ENCODE measurements at places on chromosomes 7 and 10.
A peak's percentile ranks its signal among the peaks of the same experiment; 100 is the strongest.

- DNase-seq = no peak
Measured at GRCh38 chr10:34474009-34474376, 341.1 kb downstream of the PARD3 start.

DNA sequence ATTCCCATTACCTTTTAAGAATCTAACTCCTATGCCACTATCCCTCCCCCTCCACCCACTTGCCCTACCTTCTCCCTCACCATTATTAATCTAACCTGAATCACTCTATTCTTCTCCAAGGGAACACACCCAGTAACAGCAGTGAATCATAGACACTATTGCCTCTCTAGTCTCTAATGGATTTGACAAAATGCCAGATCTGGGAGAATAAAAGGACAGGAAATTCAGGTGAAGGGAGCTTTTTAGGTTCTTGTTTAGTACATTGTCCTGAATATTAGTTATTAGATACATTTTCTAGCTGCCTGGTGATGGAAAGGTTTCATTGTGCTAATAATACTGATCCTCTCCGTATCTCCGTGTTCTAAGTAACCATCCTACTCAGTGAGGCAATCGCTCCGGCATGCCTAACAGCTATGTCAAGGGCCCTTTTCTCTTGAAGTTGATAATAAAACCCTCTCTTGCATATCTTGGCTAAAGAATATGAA, 4.1 kb upstream of the SFR1 start:
- peak; percentile 27 for DNase-seq

DNA sequence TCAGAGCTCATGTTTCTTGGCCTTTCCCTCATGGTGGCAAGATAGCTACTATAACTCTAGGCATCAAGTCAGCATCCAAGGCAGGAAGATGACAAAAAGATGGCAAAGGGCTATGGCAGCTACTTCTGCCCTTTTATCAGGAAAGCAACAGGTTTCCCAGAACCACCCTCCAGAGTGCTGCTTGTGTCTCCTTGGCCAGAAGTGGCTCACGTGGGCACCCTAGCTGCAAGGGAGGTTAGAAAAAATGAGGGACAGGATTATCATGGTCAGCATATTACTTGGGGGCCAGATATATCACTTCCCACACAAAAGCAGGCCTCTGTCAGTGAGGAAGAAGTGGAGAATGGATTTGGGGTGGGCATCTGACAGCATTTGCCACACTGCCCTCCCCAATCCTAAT, 24.3 kb upstream of the C10orf105 start:
- DNase-seq = no peak

DNA sequence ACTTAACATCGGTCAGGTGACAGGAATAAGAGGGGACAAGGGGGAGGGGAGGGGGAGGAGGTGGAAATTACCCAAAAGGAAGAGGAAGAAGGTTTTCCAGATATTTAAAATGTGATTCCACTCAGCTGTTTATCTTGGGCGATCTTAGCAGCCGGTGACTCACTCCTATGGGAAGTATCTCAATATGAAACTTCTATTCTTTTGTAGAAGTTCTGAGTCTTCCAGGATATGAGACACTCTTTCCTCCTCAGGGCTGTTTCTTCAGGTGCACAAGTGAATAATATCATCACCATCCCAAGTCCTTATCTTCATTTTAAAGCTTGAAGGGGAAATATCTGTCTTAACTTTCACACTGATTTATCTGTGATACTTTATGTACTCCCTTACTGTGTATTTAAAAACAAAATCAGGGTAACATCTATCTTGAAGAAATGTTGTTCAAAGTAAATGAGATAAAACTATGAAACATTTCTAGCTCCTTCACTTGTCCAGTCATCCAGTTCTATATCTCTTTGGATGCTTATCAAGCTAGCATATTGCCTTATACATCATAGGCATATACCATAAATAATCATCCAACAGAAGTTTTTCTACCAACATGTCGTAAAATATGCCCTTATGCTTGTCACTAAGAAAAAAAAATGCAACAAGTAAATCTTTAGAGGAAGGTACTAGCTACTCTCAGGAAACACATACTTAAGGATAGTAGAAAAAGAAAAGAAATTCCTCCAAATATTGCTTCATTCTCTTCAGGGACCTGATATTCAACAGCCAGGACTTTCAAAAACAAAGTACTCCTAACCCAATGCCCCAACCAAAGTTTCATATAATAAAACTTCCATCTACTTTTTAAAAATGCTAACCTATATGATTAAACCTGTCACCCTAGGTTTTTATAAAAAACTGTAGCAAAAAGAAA, 13.7 kb downstream of the DOCK4 start:
- no peak for DNase-seq

GRCh38 chr10:83982812-83983211, 156.5 kb upstream of the GHITM start:
- no peak for DNase-seq
